Gastrocnemius medialis (tissue), 4 donors: ENCODE measurements at places on chromosomes 7 and 10. TPM values are rescaled to one million over a fixed set of nuclear protein-coding genes. Genes with fewer than 3 reads are reported as not detected.
A peak's percentile ranks its signal among the peaks of the same experiment; 100 is the strongest.

Gene STEAP1B
- total RNA-seq, result 0.61 TPM

GRCh38 chr7:148623586-148624282, 33.2 kb downstream of the C7orf33 start:
- no peak for DNase-seq
- H3K27ac ChIP-seq, result no peak overlapping the region
- H3K4me3 ChIP-seq, result no peak overlapping the region
- peaks cover 25% of the 10 kb centered on the region for H3K4me1 ChIP-seq

DNA sequence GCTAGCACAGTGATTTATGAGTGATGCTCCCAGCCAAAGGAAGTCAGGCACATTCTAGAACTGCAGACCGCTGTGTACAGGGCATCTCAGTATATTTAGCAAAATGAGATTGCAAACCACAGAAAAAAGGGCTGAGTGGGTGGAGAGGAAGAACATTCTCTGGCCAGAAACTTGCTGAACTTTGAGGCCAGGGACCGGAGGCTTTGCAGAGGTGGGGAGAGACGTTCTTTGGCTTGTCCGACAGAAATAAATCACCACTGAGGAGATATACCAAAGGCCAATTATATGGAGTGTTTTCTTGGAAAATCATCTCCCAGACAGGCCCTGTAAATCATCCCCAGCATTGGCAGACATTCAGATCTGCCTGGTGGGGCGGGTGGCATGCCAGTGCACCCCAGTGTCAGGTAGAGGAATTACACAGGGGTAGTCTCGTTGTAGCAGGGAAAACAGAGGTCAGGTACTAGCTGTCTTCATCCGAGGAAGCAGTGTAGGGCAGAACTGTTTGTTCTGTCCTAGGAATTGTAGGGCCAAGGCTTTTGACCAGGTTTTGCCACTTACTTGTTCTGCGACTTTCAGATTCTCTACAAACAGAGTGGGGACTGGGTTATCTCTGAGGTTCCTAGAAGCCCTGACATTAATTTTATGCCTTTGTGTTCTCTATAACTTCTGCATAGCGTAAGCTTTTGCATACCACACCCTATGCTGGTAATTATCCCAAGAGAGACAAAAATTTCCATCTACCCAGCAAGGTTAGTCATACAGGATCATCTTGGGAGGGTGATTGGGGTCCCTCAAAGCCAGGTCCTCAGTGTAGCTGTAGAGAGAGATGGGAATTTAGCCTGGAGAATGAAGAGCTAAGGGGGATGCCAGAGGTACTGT, 655.6 kb downstream of the LRMDA start:
- H3K4me3 ChIP-seq, result peak overlapping the region; percentile 1
- no peaks in the 10 kb centered on the region for H3K27me3 ChIP-seq
- peaks cover 18% of the 10 kb centered on the region for H3K4me1 ChIP-seq
- peak; percentile 67 for DNase-seq
- H3K36me3 ChIP-seq, result no peaks in the 10 kb centered on the region

Gene BPGM
- 15.3 TPM for total RNA-seq

Gene SEMA3D
- not detected for total RNA-seq

Gene ASIC3
- total RNA-seq, result 2.2 TPM

- no peak overlapping the region for H3K27ac ChIP-seq
- H3K36me3 ChIP-seq, result no peaks in the 10 kb centered on the region
- H3K4me1 ChIP-seq, result no peaks in the 10 kb centered on the region
- no peaks in the 10 kb centered on the region for H3K27me3 ChIP-seq
- DNase-seq, result no peak
Measured at GRCh38 chr10:26593896-26594295, 103.6 kb upstream of the PDSS1 start.

DNA sequence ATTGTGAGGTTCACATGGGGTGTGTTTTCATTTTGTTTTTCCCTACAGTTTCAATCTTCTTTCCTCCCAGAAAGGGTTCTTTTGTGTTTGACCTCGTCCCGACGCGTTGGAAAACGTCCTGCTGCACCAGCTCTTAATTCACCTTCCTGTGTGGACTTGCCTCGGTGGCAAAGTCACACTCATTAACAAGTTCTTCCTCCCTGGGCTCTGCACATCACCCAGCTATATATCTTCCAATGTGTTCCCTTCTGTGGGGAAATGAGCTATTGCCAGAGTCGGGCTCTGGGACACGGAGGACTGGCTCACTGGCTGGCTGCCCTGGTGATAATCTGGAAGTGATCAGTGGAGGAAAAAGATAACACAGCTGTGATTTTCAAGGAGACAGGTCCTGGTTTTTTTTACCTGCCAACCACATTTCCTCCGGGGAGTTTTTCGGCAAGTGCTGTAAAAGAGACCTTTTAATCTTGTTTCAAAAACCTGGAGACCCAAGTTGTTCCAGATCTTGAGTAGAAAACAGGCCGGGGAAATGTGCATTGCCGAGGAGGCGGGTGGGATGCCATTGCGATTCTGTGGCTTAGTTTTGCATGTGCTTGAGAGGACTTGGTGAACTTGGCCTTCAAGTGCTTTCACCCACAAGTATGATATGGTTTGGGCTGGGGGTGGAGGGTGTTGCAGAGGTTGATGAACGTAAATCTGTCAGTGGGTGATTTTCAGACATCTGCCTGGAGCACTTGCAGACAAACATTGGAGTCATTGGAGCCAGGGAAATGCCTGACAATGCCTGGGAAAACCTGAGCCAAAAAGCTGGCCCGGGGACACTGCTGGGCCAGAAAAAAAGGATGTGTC, 96.5 kb upstream of the CREB5 start:
- H3K4me3 ChIP-seq, result no peak overlapping the region
- no peaks in the 10 kb centered on the region for H3K36me3 ChIP-seq
- H3K27ac ChIP-seq, result no peak overlapping the region
- peaks cover 5% of the 10 kb centered on the region for H3K27me3 ChIP-seq
- peaks cover 3% of the 10 kb centered on the region for H3K4me1 ChIP-seq
- no peak for DNase-seq

GRCh38 chr7:20306180-20306946, 24.3 kb upstream of the ITGB8 start:
- H3K27ac ChIP-seq, result no peak overlapping the region
- no peaks in the 10 kb centered on the region for H3K36me3 ChIP-seq
- no peaks in the 10 kb centered on the region for H3K4me1 ChIP-seq
- H3K4me3 ChIP-seq, result no peak overlapping the region
- DNase-seq, result no peak
- H3K27me3 ChIP-seq, result no peaks in the 10 kb centered on the region

Gene TMEM225B
- not detected for total RNA-seq

GRCh38 chr10:71396084-71396710, 523 bp upstream of the CDH23 start:
- peak; percentile 36 for DNase-seq
- peaks cover 38% of the 10 kb centered on the region for H3K27me3 ChIP-seq
- H3K36me3 ChIP-seq, result no peaks in the 10 kb centered on the region
- H3K27ac ChIP-seq, result peak overlapping the region; percentile 40
- H3K4me1 ChIP-seq, result peaks cover 10% of the 10 kb centered on the region
- peak overlapping the region; percentile 69 for H3K4me3 ChIP-seq

GRCh38 chr7:91165006-91165845, 99.0 kb upstream of the FZD1 start:
- H3K4me1 ChIP-seq, result no peaks in the 10 kb centered on the region
- no peak for DNase-seq
- H3K27ac ChIP-seq, result no peak overlapping the region
- H3K36me3 ChIP-seq, result no peaks in the 10 kb centered on the region
- H3K4me3 ChIP-seq, result no peak overlapping the region
